ENCODE measurements at places on chromosomes 12 and 14.

DNA sequence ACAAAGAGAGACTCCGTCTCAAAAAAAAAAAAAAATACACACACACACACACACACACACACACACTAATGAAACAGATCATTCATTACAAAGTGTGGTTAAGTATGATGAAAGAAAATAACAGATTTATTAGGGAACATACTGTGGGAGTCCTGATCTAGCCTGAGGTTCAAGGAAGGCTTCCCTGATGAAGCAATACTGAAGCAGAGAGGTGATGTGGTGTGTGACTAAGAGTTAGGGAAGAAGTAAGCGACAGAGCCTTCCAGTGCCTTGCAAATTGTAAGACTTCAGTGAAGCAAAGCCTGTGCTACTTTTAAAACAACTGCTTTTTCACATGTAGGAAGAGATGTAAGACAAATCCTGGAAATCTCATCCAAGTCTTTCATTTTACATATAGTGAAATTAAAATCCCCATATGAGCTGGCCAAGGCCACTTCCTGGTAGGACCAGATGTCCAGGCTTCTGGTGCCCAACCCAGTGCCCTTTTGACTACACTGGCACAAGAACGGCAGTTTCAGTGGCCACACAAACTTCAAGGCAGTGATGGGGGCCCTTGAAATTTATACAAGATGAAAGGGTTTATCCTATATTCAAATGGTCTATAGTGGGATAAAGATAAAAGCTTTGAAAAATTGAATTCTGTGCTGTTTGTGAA lies 86.2 kb downstream of the STON2 start:
- DNase-seq: no peak

DNA sequence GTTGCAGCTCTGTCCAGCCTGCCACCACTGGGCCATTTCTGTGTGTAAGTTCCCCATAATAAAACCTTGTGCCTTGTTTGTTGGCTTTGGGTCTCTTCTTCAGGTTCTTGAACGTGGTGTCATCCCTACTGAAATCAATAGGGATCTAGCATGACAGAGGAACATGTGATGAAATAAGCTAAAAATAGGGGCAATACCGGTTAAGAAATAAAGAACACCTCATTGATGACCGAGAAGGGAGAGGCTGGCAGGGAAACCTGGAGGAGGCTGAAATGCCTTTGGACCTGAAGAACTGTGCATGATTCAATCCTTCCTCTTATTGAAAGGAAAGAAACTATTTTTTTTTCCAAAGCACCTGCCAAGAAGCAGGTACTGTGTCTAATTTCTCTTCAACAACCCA lies 172.3 kb downstream of the PPM1H start:
- DNase-seq: no peak

- peak; percentile 98 for DNase-seq
These were observed 14.0 kb downstream of the KCTD10 start for GRCh38 chr12:109462868-109463692.

DNA sequence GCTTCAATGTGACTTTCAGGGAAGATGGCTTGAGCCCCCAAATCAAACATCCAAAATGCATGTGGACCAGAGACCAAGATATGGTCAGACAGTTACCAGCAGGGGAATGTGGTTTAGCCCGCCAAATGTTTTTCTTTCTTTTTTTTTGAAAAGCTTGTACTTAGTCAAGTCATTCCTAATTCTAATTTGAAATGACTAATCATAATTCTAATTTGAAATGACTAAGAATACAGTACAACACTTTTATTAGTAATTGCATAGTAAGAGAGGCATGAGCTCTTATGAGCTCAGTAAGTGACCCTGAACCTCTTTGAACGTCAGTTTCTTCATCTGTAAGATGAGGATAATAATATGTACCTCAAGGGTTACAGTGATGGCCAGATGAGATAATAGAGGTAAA lies 72.4 kb downstream of the HECTD4 start:
- no peak for DNase-seq

- DNase-seq: no peak
These were observed 54.6 kb downstream of the TSPAN11 start for GRCh38 chr12:30980955-30981662.

GRCh38 chr12:57047981-57048380 lies 1.9 kb downstream of the MYO1A start:
- no peak for DNase-seq

DNA sequence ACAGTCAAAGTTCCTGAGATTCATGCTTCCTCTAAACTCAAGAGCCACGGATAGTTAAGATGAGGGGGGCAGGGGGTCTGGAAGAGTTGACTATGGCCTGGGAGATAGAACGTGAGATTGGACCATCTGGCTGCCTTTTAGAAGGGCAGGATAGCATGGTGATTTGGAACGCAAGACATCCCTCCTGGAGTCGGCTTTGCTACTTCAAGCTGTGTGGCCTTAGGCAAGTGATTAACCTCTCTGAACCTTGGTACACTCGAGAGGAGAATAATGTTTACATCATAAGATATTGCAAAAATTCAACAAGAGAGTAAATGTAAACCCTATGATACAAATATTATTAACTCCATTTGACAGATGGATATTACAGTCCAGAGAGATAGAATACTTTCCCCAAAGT lies 49.7 kb downstream of the RPH3A start:
- no peak for DNase-seq

DNA sequence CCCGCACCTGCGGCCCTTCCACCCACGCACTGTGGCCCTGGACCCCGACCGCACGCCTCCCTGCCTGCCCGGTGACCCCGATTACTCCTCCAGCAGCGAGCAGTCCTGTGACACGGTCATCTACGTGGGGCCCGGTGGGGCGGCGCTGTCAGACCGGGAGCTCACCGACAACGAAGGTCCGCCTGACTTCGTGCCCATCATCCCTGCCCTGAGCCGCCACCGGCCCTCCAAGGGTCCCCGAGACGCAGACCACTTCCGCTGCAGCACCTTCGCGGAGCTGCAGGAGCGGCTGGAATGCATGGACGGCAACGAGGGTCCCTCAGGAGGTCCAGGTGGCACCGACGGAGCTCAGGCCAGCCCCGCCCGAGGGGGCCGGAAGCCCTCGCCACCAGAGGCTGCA lies 36.7 kb downstream of the KIF26A start:
- DNase-seq: no peak

GRCh38 chr14:100306101-100306997 lies at the start of gene SLC25A29:
Gene SLC25A29 (minus strand): TSS chr14:100306444. CDS start chr14:100306232, 212 bp downstream.
- peak; percentile 88 for DNase-seq

DNA sequence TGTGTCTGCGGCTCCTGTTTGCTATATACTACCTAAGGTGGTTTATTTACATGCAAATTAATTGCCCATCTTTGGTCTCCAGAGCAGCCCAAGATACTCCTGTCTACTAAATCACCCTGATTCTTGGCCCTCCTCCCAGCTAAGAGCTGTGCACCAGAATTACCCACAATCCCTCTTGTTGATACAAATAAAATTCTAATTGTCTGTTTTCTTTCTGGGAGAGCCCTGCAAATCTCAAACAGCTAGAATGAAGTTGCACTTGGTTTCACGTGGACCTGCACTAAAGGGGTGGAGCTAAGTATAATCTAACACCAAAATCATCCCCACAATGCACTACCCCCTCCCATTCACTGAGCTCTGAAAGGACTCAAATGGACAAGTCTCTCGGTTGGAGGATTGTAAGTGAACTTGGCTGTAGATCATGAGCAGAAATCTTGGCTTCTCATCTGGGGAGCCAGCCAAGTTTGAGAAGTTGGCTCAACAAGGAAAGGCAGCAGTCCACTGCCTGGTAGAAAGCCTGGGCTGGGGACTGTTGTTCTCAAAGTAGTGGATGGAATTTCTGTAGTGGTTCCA lies 6.6 kb downstream of the MAX start:
- peak; percentile 23 for DNase-seq

DNA sequence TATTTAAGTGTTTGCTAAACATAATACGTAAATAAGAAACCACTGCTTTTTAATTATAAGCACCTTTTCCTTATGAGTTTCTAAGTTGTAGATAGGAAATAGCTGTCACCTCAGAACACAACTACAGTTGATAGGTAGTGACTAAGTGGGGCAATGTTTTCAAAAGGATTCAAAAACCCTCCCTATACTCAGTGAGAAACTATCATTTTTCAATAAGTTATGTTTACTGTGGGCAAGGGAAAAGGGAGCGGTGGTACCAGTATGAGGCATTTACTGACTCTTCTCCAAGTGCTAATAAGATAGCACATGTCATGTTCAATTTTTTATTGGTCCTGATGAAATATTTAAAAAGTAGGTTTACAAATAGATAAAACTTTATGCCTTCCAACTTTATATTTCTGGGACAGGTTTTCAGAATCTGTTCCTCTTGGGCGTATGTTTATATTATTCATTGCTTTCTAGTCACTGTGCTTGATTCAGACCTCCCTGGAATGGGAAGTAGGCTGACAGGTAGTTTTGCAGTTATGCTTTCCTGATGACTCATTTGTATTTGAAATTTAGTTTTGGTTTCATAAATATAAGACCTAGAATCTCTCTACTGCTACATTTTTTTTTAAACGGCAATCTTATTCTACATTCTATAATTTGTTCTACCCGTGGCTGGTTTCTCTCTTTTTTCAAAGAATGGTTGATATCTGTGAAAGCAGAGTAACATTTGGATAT lies 153.1 kb downstream of the TMEM117 start:
- DNase-seq: no peak

DNA sequence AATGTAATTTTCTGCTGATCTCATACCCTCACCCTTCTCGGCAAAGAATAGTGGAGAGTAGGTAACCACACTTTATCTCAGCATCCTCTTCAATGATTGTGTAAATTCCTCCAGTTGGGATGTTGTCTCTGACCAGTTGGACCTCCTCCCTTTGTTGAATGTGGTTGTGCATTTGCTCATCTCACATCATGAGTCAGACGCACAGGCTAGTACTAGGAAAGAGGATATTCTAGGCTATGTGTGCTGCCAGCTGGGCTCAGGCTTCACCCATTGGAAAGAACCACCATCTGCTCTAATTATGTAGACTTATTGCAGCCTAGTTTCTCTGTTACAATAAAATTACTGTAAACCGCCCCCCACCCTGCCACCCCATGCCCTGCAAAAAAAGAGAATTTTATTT lies 90.3 kb downstream of the LMO3 start:
- DNase-seq: no peak

DNA sequence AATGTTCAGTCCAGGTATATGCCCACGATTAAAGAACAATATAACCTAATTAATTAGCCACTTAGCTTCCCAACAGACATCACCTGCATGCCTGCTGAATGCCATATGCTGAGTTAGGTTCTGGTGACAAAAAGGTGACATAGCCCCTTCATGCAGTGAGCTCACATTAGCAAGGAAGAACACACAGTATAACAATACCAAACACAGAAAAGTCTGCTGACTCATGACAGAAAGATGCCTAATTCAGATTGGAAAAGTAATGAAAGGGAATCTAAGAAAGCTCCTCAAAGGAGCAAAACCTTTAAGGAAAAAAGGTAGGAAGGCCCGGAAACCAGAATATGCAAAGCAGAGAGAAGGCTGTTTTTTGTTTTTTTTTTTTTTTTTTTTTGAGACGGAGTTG lies 59.0 kb downstream of the FERMT2 start:
- no peak for DNase-seq

- no peak for DNase-seq
These were observed 172.2 kb downstream of the NAV3 start for GRCh38 chr12:78002878-78003277.

- DNase-seq: no peak
These were observed 6.2 kb upstream of the ZDHHC17 start for GRCh38 chr12:76757694-76758093.

DNA sequence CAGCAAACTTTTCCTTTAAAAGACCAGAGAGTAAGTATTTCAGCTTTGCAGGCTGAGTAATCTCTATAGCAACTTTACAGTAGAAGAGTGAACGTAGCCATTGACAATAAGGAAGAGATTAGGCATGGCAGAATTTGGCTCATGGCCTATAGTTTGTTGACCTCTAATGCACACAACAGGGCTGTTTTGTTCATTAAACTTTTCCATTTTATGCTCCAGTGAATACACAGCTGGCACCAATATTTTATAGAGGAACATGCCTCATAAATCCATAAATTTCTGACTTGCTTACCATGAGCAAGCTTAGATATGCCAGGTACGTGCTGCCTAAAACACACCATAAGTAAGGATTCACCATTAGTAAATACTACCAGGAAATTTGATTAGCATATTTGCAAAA lies 609.0 kb upstream of the STXBP6 start:
- no peak for DNase-seq

- no peak for DNase-seq
These were observed 36.2 kb downstream of the EML1 start for GRCh38 chr14:99829450-99829849.

DNA sequence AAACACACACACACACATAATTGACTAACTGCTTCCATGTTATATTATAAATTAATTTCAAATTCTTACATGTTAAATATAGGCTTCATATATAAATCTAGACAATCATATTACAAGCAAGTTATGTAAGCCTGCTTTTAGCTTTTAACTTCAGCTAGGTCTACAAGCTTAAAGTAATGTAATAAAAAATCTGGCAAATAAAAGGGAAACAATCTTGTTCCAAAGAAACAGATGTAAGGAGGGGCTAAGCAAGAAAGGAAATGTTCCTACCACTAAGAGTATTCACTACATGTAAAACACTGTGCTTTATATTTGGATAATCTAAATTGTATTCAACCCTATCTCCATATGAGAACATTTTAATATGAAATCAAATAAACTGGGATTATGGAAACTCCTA lies 110.4 kb downstream of the SLC6A15 start:
- DNase-seq: no peak

- no peak for DNase-seq
These were observed 7.6 kb upstream of the OVCH1 start for GRCh38 chr12:29505122-29505521.

- peak; percentile 9 for DNase-seq
These were observed 42.1 kb downstream of the CIT start for GRCh38 chr12:119835068-119835467.

DNA sequence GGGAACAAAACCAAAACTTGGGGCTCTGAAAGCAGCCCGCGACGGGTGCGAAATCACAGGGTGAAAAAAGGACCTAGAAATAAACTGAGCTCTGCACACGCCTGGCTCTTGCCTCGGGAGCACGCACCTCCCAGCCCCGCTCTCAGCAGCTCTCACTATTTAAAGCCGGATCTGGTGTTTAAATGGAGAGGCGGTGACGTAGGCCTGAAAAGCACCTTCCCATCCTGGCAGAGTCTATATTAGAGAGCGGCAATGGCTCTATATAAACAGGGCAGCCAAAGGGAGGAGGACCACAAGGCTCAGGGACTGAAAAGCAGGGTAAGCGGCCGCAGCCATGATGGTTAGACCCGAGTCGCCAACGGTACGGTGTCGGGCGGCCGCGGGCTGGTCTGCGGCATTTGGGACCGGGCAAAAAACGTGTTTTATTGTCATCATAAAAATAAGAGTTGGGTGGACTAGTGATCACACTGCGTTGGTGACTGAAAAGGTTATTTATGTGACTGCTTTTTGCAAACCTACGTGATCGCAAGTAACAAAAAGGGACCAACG lies 1.5 kb downstream of the GTF2A1 start:
- peak; percentile 99 for DNase-seq

DNA sequence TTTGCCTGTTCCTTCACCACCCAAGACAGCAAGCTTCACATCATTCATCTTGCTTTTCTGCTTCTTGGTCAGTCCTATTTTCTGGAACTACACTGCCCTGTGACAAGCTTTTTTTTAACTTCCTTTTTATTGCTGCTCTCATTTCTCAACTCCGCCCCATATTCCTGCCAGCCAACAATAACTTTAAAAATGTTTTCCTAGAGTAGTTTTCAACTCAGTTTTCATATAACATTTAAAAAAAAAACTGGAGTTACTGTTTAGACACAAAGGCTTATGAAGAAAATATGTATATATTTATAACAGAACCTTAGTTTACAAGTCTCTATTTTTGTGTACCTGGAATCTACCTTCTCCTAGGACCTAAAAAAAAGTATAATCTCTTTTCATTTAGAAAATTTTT lies at the start of gene RERGL:
TSS of gene RERGL (minus strand) at position 101 of the 400 bp plus-strand sequence. CDS start at position 48, 53 bp downstream.
- no peak for DNase-seq

GRCh38 chr14:105275267-105275946 lies 25.4 kb downstream of the BRF1 start:
- peak; percentile 61 for DNase-seq

Measured in mesenchymal stem cell (in vitro differentiated cells and primary cell).